ENCODE measurements at places on chromosomes 1 and 21.

DNA sequence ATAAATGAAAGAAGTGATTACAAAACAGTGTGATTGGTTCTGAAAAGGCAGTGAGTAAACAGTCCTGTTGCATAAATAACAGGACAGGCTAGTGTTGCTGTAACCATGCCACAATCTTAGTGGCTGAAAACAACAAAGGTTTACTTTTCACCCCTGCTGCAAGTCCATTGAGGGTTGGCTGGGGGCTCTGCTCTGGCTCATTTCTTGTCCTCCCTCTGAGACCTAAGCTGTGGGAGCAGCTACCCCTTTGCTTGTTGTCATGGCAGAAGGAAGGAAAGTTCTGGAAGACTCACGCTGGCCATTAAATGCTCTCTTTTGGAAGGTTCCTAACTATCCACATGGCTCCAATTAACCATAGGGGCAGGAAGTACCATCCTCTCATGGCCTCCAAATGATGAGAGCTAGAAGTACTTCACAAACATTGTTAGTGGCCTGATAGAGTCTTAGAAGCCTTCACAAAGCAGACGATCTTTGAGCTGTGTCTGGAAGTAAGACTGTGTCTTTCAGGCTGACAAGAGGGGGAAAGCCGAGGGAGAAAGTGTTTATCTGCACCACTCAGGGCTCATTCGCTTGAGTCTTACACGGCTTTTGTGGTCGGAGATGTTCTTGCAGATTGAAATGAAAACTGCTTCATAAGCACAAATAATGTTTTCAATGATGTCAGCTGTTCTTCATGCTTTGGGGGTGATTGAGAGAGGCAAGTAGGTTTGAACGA lies 11.9 kb downstream of the RCSD1 start:
- no peak for DNase-seq

- DNase-seq = no peak
Measured at GRCh38 chr1:23751050-23751814, 8.0 kb downstream of the ELOA start.

- no peak for DNase-seq
Measured at GRCh38 chr1:67609577-67610341, 75.2 kb upstream of the GADD45A start.

DNA sequence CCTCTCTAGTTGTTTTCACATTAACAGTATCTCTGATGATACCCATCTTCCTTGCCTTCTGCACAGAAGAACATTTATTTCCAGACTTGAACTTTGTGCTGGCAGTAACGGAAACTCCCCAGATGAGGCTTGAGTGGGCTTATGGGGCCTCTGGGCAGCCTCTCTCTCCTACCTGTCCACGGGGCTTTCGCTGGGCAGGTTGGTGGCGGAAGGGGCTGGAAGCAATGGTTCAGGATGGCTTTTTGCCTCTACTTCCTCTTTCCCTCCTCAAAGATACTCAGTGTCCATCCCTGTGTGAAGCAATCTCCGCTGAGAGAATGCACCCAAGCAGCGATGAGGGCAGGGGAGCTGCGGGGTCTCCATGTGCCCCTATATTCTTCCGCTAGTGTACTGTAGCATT lies 348.2 kb downstream of the HLX start:
- DNase-seq = no peak

DNA sequence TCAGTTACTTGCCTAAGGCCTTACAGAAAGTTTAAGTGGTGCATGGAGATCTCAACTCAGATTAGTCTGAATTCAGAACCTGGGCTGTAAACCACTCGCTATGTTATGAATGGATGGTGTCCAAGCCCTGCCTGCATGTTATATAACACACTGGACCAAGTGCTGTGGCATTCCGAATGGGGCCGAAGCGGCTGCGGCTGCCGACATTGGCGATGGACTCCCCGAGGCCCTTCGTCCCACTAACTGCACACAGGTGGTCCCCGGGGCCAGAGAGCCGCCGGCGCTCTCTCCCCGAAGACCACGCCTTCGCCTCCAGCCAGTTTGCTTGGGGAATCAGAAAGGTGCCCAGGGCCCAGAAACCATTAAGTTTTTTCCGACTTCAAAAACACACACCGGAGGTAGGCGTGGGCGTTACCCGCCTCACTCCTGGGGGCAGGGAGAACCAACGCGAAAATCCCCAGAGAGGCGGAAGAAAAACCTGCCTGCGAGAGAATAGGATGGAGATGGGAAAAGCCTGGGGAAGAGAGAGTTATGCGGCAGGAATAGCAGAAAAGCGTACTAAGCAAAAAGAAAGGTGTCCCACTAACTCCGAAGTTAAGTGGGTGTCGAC lies 579 bp upstream of the TENT5C start:
- DNase-seq = no peak

DNA sequence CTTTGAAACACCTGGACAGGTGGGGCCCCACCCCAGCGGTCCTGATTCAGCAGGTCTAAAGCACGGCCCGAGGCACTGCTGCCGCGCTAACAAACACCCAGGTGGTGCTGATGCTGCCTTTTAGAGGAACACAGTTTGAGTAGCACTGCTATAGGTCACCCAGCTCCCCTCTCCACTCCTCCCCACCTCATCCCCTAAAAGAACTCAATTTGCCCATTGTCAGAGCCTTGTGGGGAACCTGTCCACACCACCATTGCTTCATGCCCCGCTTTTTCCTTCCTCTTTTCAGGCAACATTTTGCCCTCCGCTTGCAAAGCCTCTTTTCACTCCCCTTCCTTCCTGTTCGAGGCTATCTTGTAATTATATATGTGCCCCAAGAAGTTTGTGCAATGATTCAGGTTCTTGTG lies 26.2 kb upstream of the PADI4 start:
- DNase-seq = no peak

DNA sequence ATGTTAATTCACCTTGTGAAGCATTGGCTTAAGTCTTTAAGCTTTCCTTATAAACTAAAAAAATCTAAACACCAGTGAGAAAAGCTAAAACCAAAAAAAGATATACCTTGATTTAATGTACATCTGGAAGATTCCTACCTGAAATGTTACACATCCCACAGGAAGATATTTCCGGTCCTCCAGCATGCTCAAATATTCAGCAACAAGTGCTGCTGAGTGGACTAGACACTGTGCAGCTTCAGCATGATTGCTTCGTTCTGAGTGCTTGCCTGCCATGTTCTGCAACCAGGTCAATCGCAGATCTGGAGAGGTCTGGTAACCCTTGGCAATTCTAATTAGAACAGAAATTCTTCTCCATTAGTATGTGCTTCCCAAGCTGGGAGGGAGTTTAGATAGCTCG lies 57.3 kb downstream of the USP1 start:
- DNase-seq = no peak

GRCh38 chr1:229254910-229255541 lies 15.9 kb upstream of the RAB4A start:
- no peak for DNase-seq

DNA sequence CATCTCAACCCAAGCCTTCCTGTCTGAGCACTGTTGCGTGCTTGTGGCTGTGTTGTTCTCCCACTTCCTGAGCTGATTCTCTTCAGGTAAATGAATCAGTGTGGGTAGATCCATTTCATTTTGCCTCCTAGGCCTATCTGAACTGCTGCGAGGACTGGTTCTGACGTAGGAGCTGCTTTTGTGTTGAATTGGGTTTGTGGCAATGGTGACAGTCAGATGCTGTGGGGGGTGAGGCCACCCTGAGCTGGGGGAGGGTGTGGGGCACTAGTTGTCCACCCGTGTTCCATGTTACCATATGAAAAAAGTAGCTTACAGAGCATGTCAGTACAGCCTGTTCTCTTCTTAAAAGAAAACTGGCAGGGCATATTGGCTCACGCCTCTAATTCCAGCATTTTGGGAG lies 81.5 kb downstream of the MRPS6 start:
- no peak for DNase-seq

GRCh38 chr1:145912128-145912641 lies 2.3 kb upstream of the ITGA10 start:
- no peak for DNase-seq

GRCh38 chr21:14825514-14825974 lies 239.3 kb downstream of the NRIP1 start:
- DNase-seq = no peak

- no peak for DNase-seq
Measured at GRCh38 chr1:74502858-74503257, 9.6 kb downstream of the LRRC53 start.

- DNase-seq = no peak
Measured at GRCh38 chr1:26856181-26856580, 6.8 kb upstream of the SFN start.

GRCh38 chr1:15738416-15739113 lies 2.5 kb downstream of the SLC25A34 start:
- DNase-seq = no peak

DNA sequence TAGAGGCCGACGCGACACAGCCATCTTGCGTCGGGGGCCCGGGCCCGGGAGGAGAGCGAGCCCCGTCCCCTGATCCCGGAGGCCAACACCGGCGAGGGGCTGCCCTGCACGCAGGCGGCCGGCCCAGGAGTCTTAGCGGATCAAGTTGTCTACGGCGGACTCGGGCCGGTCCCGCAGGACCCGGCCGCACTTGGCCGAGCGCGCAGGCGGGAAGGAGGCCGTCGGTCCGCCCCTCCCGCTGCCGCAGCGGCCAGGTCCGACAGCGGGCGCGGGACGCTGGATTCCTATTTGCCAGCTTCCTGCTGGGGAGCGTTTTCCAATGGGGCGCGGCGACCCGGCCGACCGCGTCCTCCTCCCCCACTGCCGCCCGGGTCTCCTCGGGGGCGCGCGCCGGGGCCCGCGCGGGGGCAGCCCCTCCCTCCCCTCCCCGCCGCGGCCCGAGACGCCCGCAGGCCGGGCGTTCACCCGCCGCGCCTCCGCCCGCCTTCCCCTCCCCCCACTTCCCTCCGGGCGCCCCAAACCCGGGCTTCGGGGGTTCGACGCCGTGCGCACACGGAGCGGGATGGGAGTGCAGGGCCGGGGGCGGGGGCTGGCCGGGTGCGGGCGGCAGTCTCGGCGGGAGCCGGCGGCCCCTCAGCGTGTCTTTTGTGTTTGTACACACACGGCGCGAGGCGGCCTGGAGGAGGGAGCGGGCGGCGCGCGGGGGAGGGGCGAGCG lies 517 bp upstream of the H3-3A start:
- DNase-seq = no peak

- no peak for DNase-seq
Measured at GRCh38 chr1:201683397-201683796, 144.5 kb downstream of the NAV1 start.

All from stimulated activated CD4-positive, alpha-beta T cell treated with anti-CD3 and anti-CD28 coated beads, TNF-alpha, amount 100 ng/mL, for 1 hour (primary cell).